NCI-H526 treated with DMSO at 0.1 percent for 48 hours (cell line): ENCODE measurements at places on chromosomes 3 and 15.

- DNase-seq, result no peak
These were observed 160.7 kb downstream of the STAC start for GRCh38 chr3:36540888-36541518.

- DNase-seq, result no peak
These were observed 102.9 kb upstream of the RAD18 start for GRCh38 chr3:9066141-9066540.

- DNase-seq, result no peak
These were observed 225.9 kb upstream of the LRRN1 start for GRCh38 chr3:3573341-3573740.

- DNase-seq, result no peak
These were observed 991.1 kb downstream of the GBE1 start for GRCh38 chr3:80770106-80771074.

GRCh38 chr15:85800478-85801123 is 5.9 kb upstream of the KLHL25 start:
- DNase-seq, result no peak

DNA sequence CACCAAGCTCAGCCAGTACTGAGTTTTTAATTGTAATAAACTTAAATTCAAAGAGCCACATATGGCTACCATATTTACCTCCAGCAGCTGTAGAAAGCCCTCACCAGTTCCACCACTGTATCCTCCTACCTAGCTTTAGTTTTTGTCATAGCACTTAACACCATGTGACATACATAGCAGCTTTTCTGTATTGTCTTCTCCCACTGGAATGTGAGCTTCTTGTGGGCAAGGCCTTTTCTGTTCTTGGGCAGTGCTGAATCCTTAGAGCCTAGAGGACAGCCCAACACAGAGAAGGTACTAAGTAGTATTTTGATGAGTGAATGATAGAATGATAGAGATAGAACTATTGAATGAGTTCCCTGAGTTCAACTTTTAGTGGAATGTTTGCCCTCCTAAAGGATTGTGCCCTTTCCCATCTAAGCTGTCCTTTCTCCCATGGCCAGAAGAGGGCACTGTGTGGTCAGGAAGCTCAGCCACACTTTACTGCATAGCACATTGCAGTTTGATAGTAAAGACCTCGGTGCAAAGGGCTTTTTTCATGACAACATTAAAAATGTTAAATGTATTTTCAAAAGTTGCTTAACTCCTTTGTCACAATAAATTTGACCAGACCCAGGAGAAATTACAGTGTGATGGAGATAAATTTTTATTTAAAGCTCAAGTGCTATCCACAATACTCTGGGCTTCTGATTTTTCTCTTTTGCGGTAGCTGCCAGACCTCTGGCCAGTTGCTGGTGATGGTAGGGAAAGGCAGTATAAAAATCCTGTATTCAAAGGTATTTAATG is 115.8 kb downstream of the GHSR start:
- DNase-seq, result peak; percentile 34

DNA sequence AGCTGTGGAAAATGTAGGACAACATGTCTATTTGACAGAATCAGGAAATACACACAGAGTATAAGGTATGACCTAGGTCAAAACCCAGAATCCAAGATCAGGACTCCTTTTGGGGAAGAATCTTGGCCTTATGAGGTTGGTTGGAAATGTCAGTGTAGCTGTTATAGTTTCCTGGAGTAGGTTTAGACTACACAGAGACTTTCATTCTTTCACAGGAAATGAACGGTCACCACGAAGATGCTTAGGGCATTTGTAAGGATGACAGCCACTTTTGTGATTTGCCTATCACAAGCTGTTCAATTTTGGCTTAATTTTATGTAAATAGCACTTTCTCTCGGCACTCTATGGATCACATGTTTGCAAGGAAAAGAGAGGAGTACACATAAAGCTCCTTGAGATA is 18.6 kb upstream of the ZBTB20 start:
- no peak for DNase-seq

GRCh38 chr3:171935261-171936123 is 92.3 kb downstream of the TMEM212 start:
- no peak for DNase-seq

DNA sequence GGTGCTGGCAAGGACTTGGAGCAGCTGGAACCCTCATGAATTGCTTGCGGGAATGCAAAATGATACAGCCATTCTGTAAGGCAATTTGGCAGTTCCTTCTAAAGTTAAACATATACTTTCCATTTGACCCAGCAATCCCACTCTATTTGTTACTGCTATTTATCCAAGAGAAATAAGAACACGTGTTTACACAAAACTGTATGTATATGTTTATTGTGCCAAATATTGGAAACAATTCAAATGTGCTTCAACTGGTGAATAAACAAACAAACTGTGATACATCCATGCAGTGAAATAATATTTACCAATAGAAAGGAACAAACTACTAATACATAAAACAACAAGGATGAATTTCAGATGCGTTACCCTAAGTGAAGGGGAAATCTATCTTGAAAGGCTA is 60.0 kb upstream of the NTRK3 start:
- DNase-seq, result no peak

DNA sequence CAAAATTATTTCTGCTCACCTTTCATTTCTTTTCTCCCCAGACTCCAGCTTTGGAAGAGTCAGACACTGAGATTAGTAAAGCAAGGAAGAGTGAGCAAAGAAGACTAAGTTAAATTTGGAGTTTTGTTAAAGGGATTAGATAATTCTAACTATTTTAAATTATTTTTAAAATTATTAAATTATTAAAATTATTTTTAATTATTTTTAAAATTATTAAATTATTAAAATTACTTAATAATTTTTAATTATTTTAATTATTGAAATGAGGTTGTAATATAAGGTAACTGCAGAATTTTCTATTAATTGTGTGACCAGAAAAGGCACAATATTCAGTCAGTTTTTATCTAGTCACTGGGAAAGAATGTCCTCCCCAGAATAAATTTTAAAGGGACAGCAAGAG is 185.0 kb upstream of the EOMES start:
- no peak for DNase-seq

DNA sequence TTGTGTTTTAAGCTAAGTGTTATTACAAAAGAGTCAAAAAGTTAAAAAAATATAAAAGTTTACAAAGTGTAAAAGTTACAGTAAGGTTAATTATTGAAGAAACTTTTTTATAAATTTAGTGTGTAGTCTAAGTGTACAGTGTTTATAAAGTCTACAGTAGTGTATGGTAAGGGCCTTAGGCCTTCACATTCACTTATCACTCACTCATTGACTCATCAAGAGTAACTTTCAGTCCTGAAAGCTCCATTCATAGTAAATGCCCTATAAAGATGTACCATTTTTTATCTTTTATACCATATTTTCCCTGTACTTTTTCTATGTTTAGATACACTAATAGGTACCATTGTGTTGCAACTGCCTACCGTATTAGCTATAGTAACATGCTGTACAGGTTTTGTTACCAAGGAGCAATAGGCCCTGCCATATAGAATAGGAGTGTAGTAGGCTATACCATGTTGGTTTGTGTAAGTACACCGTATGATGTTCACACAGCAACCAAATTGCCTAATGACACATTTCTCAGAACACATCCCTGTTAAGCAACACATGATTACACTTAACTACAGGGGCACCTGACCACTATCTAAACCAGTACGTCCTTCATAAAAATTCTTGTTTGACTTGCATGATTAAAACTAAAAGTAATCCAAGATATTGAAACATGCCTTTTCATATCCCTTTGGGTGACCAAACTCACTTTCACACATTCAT is 17.2 kb downstream of the RAD18 start:
- DNase-seq, result no peak

DNA sequence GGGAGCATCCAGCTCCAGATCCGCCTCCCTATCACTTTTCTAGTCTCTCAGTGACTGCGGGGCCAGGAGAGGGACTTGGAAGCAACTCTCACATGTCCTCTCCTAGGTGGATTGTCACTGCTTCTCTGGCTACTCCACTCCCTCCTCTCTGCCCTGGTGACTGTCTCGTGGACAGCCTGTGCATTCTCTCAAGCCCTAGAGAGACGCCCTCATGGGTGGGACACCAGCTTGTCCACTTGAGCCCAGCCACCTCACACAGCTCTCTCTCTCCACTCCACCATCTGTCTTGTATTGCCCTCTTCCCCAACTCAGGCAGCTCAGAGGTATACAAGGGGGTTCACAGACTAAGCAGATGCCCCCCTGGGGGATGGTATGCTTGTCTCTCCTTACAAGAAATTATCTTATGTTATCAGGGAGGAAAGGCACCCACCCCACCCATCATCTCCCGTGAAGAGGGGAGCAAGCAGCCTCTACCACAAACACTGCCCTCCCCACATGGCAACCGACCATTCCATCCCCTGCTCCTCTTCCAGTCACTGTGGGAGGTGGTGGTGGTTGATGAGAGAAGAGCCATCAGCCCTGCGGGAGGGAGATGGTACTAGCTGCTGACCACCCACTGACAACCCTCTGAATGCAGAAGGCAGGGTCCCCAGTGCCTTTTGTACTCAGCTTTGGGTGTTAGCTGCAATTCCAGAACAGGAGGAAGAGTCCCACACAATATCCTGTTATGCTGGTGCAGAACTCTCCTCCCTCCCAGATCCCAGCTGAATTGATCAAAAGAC is 15.5 kb upstream of the LOXL1 start:
- DNase-seq, result no peak

DNA sequence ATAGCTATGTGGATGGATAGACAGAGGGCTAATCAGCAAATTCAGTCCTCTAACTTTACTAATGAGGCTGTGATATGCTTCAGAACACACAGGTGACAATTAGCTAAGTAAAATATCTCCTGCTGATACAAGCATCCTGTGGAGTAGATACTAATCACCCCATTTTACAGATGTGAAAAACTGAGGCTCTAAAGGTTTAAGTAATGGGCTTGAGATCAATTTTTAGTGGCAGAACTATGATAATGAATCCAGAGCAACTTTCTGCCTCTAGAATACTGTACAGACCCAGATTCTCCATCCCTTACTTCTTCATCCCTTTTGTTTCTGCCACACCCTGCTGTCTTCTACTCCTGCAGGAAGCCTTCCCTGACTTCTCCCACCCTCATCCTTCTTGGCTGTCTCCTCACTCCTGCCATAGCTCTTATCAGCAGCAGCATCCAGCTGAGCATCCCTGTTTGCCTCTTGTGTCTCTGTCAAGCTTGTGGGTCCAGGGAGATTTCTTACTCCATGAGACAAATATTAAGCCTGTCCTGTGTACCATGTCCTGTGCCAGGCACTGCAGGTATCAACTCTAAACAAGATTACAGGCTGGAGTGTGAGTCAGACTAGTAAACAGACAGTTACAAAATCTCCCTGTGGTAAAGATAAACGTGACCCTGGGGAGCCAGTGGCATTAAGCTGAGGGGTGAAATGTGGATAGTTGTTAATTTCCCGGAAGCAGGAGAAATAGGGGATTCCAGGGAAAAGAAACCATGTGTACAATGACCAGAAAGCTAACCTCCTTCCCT is 39.2 kb downstream of the SLC6A11 start:
- DNase-seq, result no peak

DNA sequence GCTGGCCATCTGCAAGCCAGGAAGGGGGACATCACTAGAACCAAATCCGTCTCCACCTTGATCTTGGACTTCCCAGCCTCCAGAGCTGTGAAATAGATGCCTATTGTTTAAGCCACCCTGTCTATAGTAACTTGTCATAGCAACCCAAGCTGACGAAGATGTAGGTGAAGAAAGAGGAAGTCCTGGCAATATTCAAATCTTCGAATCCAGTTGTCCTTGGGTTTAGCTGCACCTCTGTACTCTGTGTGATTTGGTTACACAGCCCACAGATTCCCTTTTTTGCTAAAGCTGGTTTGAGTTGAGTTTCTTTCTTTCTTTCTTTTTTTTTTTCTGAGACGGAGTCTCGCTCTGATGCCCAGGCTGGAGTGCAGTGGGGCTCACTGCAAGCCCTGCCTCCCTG is 68.0 kb upstream of the XCR1 start:
- DNase-seq, result no peak

- no peak for DNase-seq
These were observed 600.4 kb downstream of the GRM7 start for GRCh38 chr3:7461202-7461825.
